ENCODE measurements at places on chromosomes 3 and 15.

DNA sequence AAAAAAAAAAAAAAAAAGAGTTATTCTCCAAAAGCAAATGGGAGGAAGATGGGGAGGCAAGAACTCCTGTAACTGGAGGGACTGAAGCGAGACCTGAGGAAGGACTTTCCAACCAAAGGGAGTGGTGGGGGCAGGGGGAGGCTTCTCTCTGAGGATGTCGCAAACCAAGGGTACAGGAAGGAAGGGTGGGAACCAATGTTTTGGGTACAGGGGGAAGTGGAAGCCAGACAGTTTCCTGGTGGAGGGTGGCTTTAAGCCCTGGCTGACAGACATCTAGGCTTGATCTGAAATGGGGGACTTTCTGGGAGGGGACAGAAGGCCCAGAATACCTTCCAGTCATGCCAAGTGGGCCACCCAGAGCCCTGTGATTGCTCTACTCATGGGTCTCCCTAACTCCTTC, 27.0 kb downstream of the VIPR1 start:
- DNase-seq = no peak

- DNase-seq = no peak
Observed at GRCh38 chr3:48505968-48506504, 2.1 kb upstream of the SHISA5 start.

- peak; percentile 68 for DNase-seq
Observed at GRCh38 chr15:66481107-66481856, 16.3 kb downstream of the SNAPC5 start.

GRCh38 chr15:29687939-29688505, 134.2 kb downstream of the TJP1 start:
- DNase-seq = peak; percentile 26

- DNase-seq = no peak
Observed at GRCh38 chr15:51093839-51094605, 684 bp downstream of the TNFAIP8L3 start.
